AML-193 (cell line): ENCODE measurements at places on chromosomes 11 and 22.

DNA sequence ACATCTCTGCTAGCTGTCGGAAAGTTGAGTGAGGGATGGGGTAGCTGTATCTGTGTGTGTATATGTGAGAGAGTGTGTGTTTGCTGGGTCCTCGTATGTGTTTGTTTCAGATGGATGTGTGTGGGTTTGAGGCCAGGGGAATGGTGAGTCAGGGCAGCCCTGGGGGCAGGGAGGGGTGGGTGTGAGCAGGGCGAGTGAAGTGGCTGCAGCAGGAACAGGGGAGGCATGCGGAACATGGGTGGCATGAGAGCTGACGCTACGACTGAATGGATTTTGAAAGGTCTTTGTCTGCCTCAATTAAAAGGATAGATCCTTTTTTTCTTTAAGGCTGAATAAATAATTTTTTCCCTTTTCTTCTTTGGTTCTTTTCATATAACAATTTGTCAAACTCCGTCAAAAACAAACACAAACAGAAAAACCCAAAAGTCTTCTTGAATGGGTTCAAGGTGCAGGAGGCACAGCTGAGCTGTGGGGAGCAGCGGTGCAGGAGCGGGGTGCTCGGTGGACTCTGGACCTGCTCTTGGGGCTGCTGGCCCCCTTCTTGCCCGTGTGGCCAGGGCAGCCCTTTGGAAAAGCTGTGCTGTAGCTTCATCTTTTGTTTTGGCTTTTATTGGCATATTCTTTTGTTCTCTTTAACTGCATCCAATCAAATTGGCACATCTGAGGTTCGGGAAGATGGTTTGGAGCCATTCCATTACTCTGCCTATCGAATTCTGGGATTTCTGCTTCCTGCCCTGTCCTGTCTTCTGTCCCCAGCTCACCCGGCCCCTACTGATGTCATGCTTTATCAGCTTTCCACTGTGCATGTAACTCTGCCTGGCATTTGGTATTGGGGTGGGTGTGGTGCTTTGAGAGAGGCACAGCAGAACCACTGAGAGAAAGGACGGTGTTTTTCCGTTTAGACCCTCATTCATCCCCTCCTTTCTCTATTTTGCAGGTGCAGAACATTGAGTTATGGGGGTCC, 80.1 kb downstream of the ADAMTS15 start:
- DNase-seq = no peak

DNA sequence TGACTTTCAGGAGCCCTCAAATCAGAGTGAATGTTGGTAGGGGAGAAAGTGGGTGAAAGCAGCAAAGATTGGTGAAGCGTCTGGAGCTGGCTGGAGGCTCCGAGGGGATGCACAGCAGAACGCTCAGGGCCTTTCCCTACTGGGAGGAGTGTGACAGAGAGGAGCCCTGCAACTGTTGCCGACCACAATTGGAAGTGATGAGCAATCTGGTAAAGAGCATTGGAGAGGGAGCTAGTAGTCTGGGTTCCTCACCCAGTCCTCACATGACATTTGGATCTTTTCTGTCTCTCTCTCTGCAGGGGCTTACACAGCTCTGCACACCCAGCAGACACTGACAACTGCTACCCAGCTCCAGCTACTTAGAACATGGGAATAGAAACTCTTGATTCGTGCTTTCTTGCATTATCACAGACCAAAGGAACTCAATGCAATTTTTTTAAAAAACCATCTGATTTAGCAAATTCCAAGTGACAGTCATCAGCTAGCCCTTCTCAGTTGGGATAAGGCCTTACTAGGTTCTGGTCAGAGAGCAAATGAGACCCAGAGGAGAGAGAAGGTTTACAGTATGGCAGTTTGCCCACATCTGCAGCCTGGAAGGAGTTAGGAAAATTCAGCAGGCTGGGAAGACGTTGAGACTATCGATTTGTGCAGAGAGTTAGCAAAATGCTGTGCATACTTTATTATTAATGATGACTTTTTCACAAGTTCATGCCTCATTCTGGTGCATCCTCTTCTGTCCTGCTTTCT, 278.0 kb upstream of the PLET1 start:
- DNase-seq = no peak

- DNase-seq = no peak
These were observed 73.5 kb downstream of the KCNQ1 start for GRCh38 chr11:2518111-2518982.

DNA sequence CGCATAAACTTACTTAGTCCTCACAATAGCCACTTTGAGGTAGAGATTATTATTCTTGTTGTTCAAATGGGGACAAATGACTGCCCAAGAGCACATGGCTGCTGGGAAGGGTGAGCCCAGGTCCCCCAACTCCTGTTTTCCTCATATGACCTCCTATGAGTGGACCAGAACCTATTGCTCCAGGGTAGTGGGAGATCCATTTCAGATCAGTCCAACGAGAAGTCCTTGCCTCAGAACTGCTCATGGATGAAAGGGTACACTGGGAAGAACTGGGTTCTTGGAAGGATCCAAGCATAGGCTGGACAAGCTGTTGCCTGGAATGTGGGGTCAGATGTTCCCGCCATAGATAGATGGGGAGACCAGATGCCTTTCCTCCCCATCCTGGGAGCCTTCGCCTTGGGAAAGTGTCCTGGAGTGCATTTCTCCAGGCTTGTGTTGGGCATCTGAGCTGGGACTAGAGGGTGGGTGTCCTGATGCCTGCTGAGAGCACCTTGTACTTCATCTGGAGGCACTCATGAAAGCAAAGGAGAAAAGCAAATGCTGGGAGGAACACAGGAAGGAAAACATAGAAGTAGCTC, 146.3 kb upstream of the B3GAT1 start:
- DNase-seq = no peak

DNA sequence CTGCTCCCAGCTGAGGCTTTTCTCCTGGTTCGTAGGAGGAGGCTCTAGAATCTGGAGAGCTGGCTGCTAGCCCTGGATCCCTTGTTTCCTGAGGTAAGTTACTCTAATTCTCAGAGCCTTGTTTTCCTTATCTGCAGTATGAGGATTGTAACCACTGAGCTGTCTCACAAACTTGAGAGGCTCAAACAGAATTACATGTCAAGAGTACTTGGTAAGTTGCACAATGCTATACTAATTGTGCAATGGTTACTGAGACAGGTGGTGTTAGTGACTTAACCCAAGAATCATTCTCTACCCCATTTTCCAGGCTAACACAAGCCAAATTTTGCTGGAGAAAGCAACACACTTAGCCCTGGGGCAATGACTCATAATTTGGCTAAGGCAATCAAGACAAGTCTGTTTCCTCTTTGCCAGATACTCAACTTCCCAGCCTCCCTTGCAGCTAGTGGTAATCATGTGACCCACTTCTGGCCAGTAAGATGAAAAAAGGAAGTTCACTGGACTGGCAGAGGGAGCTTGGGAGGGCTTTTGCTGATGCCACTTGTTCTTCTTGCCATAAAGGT, 348.0 kb downstream of the TENM4 start:
- DNase-seq = peak; percentile 25
